ENCODE measurements at places on chromosomes 7 and 10.

DNA sequence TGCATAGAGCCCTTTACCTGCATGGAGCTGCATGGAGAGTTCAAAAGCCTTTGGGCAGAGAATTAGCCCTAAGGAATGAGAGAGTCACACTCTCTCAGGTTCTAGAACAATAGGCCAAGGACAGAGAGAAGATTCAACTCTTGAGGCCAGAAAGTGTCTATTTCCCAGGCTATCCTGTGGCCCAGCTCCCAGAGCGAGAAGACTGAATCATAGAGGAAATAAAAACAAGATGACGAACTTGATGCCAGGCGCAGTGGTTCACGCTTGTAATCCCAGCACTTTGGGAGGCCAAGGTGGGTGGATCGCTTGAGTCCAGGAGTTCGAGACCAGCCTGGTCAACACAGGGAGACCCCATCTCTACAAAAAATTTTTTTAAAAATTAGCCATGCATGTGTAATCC is 18.3 kb upstream of the PODXL start:
- DNase-seq, result no peak

DNA sequence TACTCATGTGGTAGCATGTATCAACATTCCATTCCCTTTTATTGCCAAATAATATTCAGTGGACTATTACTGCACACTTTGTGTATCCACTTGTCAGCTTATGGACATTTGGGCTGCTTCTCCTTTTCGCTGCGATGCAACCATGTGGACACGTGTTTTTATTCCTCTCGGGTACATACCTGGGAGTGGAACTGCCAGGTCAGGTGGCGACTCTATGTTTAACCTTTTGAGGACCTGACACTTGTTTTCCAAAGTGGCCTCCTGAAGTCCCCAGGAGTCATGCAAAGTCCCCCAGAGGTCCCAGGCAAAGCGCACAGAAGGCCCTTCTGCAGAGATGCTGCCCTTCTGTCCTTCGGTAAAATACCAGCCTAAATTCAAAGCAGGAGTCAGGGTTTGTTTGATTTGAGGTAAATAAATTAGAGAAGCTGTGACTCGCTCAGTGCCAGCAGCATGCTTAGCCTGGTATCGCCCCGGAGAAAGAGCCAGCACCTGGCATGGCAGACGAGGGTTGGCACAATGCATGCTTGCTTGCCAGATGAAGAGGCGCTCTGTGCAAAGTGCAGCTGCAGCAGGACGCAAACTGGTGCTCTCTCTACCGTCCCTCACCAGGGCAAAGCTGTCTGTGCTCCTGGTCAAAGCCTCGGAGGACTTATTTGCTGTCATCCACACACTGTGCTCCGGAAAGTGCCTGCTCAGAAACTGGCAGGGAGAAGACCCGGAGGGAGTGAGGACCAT is 37.8 kb downstream of the HIPK2 start:
- no peak for DNase-seq

DNA sequence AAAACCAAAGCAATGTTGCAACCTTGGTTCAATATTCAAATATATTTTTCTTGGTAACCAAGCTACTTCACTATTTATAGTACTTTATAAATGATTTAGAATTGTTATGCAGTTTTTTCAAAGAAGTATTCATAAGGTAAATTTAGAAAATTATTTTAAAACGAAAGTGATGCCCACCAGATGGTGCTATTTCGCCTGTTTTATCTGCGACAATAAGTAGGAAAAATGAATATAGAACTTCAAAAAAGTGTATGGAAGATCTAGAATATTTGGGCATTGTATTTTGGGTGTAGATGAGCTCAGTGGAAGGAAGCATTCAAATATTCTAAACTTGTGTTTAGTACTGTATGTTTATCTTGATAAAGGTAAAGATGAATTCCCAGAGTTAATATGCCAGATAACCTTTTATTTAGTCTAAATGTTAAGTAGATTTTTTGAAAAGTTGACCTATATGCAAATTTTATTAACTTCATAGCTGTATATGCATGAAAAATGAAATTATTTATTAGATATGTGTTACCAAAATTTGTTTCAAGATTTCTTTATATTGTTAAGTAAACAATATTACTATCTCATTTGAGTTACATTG is 93.2 kb downstream of the ADK start:
- DNase-seq, result no peak

DNA sequence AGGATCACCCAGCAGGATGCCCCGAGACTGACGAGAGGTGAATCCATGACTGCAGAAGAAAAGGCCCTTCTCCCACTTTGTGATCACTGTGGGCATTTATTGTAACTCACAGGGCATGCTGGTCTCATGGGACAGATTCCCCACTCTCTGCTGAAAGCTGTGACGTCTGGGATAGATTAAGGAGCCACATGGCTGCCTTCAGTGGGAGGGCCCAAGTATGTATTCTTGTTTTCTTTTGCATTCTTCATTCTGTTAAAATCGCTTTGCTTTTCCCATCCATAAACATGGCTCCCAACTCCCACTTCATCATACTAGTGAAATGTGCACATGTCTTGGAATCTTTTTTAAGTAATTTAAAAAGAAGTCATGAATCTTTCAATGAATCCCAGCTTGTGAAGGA is 67.2 kb downstream of the FAM107B start:
- DNase-seq, result no peak

DNA sequence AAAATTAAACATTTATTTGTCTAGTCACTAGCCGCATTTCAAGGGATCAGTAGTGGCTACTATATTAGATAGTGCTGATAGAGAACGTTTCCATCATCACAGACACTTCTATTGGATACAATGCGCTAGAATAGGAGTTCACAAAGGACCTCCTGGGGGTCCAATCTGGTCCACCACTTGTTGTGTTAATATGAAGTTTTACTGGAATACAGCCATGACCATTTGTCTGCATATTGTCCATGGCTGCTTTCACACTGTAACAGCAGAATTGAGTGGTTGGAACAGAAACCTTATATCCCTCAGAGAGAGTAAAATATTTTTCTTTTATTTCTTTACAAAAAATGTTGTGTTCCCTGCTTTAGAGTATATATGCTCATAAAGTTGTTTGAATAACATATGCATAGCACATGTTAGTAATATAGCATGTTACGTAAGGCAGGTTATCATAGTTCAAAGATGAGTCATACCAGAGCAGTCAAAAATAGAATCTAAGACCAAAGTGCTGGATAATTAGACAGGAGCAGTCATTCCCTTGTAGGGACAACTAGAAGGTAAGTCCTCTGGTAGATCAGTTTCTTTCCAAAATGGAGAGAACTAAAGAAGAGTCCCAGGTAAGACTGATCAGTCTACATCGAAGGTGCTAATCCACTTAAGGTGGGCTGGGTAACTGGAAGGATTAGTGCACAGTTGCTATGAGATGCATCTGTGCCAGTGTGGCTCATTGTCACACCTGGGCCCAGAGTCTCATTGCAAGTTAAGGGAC is 14.9 kb downstream of the BZW2 start:
- no peak for DNase-seq

GRCh38 chr7:49597805-49598204 is 175.6 kb upstream of the VWC2 start:
- no peak for DNase-seq

- DNase-seq, result no peak
These were observed 8.0 kb upstream of the SPOCK2 start for GRCh38 chr10:72096115-72097000.

DNA sequence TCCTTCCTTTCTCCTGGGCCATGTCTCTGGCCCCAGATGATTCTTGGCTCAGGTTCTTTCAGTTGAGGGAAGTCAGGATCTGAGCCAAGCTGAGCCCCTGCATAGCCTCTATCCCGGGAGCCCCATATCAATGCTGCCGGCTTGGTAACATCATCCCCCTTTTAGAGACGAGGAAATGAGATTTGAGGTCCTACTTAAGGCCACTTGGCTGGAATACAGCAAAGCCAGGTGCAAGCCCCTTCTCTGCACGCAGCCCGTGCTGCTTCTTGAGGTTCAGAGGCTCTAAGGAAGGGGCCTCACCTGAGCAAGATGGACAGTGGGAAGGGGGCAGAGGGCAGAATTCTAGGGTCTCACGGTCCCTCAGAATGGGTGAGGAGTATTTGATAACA is 2.4 kb upstream of the IRF5 start:
- DNase-seq, result no peak

- DNase-seq, result peak; percentile 37
These were observed 40.1 kb downstream of the ZNF467 start for GRCh38 chr7:149733131-149733923.

GRCh38 chr10:109838592-109839244 is 84.6 kb downstream of the XPNPEP1 start:
- no peak for DNase-seq

GRCh38 chr7:156993021-156993924 is 17.2 kb downstream of the MNX1 start:
- no peak for DNase-seq
